ENCODE measurements at places on chromosomes 7 and 10.

GRCh38 chr7:139725077-139725476, 52.7 kb downstream of the HIPK2 start:
- DNase-seq: peak; percentile 90

GRCh38 chr7:35878351-35878750, 77.5 kb downstream of the SEPTIN7 start:
- DNase-seq: no peak

GRCh38 chr7:135509589-135509838, 388 bp downstream of the CNOT4 start:
- no peak for DNase-seq

DNA sequence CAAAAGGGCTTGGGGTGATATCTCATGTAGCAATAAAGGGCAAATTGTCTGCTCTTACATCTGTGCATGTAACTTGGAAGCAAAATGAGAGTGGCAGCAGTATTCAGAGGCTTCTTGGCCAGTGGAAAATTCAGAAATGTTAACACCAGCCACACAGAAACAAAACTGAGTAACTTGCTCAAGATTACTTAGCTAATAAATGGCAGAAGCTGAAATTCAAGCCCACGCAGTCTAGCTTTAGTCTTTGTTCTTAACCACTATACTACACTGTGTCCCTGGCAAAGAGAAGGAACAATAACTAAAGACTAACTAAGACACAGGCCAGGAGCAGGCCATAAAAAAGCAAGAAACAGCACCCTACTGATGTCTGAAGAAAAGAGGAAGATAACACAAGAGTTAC, 185.9 kb upstream of the ASAH2 start:
- no peak for DNase-seq

DNA sequence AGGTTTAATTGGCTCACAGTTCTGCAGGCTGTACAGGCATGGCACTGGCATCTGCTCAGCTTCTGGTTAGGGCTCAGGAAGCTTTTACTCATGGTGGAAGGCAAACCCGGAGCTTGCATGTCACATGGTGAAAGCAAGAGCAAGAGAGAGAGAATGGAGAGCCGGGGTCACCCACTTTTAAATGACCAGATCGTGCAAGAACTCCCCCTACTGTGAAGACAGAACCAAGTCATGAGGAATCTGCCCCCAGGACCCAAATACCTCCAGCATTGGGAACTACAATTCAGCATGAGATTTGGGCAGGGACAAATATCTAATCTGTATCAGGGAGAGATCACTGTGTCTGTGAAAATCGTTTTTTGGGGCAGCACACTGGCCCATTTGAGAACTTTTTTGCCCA, 110.0 kb upstream of the MYO3A start:
- no peak for DNase-seq

DNA sequence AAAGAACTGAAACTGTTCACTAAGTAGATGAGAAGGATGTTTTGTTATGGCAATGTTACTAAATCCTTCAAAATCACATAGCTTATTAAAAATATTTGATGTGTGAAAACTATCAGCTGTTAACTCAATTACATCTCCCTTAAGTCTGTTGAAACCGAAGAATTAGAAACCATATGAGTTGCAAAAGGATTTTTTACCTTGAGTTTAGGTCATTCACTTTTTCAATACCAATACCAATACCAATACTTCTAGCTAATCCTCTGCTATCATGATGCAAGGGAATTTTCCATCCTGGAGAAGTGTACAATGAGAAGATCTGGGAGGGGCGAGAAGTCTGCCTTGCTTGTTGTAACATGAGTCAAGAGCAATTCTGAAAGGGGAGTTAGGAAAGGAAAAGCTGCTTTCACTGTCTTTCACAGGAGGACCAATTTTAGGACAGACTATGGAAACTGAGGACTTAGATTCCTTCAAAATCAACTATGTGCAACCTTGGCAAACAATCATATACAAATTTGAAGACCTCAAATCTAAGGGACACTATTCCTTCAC, 199.7 kb downstream of the IMMP2L start:
- peak; percentile 68 for DNase-seq
